ENCODE measurements at places on chromosomes 11 and 22. TPM values are rescaled to one million over a fixed set of nuclear protein-coding genes. Genes with fewer than 3 reads are reported as not detected.

The C22orf31 gene
- total RNA-seq: not detected

The PLA2G6 gene
- 36.0 TPM for total RNA-seq

The ALDH3B1 gene
- not detected for total RNA-seq

The FOLR1 gene
- total RNA-seq: not detected

The KCNJ11 gene
- total RNA-seq: 0.83 TPM

The XKR3 gene
- total RNA-seq: not detected

- no peak for DNase-seq
Measured at GRCh38 chr11:13577881-13578280, 82.1 kb upstream of the PTH start.

The SLC22A9 gene
- not detected for total RNA-seq

Measured in activated T-helper 2 cell treated with anti-CD3 and anti-CD28 coated beads, Interferon-gamma antibody, Interleukin-2, Interleukin-4, amounts not matched to agents 10 μg/mL and 5 μg/mL and 100 μg/mL, durations not matched to agents 14 hours and 24 hours and 36 hours (primary cell).